ENCODE measurements at places on chromosomes 3 and 15.

GRCh38 chr3:150783316-150783715, 20.3 kb upstream of the SIAH2 start:
- DNase-seq: no peak

DNA sequence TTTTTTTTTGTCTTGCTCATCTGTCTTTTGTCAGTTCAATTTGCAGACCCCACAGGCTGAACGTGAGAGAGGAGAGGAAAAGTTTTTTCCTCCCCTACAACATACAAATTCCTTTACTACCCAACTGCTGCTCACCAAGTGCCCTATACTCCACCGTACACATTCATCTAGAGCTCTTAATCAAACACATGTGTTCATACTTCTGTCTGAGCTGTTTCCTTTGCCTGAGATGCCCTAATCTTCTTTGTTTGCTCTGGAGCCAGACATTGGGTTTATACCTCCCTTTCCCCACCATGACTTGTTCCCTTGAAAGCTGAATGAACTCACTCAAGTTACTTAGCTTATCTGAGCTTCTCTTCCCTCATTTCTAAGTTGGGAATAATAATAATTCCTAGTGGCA, 122.7 kb upstream of the RASGRP1 start:
- no peak for DNase-seq

GRCh38 chr15:77029166-77030047, 34.5 kb downstream of the PSTPIP1 start:
- no peak for DNase-seq

GRCh38 chr3:196868297-196868661, 559 bp downstream of the SENP5 start:
- DNase-seq: no peak

- DNase-seq: no peak
Observed at GRCh38 chr3:195403841-195404408, 38.9 kb downstream of the ACAP2 start.

- no peak for DNase-seq
Observed at GRCh38 chr3:134545818-134546217, 60.0 kb downstream of the CEP63 start.

DNA sequence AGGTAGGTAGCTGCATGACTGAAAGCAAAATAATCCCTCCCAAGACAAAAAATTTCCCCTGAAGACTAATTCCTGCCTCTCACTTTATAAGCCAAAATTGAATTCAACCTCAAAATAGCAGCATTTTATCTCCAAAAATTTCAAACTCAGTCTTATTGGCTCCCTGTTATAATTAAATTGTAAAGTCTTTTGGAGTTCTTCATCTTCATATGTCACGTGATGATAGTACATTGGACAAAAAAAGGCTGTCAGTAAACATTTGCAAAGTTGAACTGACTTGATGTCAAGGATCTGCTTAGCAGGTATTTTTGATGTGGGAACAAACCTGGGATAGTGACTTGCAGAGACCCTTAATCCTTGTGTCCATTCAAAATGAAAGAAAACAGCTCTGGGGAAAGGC, 98.4 kb upstream of the SPRED1 start:
- no peak for DNase-seq

DNA sequence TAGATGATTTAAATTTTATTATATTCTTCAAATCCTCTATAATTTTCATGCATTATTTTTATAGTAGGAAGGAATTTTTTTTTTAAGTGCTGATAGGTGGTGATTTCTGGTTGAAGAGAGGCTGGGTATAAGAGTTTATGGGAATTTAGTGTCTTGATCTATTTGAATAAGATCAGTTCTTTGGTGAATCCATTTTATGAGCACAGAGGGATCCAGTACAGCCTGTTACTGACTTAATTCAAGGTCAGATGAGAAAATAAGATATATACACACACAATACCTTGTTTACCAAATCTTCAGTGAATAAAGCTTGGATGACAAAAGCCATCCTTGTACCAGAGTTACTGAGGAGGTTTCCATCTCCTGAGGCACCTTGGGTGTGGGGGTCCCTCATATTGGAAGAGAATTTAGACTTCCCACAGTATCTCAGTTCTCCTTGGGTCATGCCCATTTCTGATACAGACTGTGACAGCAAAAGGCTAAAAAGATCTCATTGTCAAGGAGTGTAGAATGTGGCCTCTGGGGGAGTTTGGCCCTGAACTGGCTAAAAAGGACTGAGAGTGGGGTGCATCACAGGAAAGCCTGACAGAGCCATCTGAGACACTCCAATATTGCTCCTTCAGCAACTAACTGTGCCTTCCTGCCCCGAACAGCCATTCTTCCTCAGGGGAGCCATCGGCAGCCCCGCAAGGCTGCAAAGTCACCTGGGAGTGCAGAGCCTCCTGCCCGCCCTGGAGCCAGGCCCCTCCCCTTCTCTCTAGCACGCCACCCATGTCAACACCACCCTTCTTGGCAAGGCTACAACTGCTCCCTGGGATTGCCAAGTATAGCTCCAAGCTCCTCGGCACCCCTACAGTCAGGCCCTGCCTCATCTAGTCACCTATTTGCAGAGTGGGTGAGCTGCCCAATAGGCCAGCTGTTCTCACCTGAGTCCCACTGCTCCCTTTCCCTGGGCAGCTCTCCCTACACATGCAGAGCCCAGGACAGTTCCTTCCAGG, 43.1 kb upstream of the HACD2 start:
- DNase-seq: no peak

- DNase-seq: no peak
Observed at GRCh38 chr15:59746777-59747176, 57.7 kb upstream of the BNIP2 start.

- no peak for DNase-seq
Observed at GRCh38 chr15:62932436-62932835, 110.1 kb upstream of the TPM1 start.

DNA sequence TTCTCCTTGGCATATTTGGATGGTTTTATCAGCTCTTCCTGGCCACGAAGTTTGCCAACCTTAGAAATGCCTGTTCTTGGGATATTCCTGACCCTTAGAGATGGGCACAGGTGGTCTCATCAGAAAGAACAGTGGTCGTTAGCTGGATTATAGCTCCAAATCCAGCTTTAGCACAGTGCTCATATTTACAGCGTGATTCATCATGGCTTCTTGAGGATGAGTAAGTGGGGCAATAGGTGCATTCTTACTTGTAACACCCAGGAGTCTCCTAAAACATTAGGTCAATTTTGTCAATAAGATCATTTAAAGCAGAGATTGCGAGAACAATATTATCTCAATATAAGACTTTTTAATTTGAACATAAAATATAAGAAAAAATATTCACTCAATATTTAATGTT, 191.9 kb downstream of the GABRB3 start:
- no peak for DNase-seq

DNA sequence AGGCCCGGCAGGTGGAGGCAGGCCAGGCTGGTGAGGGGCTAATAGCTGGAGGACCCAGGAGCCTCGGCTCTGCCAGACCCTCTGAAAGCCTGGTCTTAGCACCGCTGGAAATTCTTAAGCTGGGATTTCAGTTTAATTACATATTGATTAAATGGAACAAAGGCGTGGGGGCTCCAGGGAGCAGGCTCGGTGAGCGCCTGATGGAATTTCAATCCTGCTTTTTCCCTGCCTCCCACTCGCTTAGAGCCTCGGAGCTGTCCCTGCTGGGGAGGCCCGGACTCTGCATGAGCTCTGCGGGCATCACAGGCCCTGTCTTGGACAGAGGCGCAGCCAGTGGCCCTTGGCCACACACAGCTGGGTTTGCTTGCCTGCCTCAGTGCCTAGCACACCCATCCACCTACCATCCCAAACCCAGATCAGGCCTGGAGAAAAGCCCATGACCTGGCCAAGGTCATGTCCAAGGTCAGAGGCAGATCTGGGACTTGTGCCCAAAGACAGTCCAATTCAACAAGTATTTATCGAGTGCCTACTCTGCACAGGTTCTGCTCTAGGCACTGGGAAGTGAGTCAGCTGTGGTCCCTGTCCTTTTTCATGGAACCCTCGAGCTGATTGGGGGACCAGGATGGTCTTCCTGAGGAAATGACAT, 40.6 kb downstream of the LINGO1 start:
- DNase-seq: no peak

GRCh38 chr15:69896606-69897005, 201.1 kb downstream of the TLE3 start:
- DNase-seq: no peak

DNA sequence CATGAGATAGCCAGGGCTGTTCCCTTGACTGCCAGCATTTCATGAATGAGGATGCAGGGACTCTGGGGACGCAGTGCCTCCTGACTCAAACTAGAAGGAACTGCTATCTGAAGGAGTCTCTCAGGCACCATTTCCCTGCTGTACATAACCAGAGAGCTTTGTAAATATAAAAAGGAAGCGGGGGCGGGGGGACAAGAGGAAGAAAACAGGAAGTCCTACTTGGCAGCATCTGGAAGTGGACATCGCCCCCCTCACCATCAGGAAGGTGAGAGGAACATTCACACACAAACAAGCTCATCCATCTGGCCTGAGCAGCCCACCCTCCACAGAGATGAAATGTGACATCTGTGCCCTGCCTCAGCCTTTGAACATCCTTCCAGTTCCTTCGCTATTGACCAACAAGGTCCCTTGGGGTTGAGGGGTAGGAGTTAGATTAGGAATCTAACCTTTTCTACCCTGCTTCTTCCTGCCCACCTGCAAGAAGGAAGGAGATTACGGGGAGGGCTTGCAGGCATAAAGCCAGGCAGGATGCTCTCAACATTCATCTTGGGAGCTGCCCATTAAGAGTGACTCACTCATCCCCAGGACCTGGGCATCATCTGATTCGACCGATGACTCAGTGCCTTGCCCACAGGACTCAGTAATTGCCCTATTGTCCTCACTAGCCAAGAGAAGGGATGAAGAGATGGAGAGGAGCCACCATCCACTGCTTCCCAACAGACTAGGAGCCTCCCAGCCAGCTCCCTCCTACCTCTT, 31.9 kb downstream of the SH3BP5 start:
- no peak for DNase-seq

- DNase-seq: no peak
Observed at GRCh38 chr3:15286022-15286421, 46.4 kb downstream of the SH3BP5 start.

DNA sequence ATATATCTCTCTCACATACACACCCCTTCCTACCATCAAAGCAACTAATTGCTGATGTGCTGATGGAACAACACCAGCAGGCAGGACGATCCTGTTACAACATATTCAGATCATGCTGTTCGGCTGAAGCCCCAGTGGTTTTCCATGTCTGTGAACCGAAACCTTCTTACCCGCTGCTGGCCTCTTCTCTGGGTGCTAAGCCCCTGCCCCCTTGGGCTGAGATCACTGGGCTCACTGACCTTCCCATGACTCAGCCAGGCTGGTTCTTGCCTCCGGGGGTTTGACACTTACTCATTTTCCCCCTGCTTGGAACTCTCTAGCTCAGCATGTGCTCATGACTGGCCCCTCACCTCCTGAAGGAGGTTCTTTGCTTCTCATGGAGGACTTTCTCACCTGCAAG, 122.0 kb upstream of the RGMA start:
- no peak for DNase-seq

DNA sequence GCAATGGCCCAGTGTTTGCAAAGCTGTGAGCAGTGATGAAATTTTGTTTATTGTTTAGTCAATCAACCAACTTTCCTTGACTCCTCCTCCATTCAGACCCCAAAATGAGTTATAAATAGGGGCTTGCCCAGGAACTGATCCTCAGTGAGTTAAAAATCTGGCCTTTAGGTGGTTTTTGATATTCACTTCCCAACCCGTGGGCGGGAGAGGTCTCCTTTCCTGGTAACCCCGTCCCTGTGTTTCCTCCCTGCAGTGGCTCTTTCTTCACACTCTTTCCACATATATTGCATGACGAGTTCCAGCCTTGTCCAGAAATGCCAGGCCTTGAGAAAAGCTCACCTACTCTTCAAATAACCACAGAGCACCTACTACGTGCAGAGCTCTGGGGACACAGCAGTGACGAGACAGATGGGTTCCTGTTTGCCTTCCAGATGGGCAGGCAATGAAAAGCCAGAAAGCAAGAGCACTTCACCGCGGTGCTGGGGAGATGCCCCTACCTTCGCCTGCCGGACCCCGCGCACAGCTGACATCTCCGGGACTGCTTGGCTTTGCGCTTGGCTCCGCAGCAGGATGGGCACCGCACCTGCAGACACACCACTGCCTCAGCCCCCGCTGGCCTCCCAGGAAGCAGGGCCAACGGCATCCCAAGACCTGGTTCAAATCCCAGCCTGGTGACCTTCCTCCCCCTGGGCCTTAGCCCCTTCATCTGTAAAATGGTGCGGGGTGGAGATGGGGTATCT, 17.2 kb downstream of the SSUH2 start:
- no peak for DNase-seq

GRCh38 chr3:152331018-152331541, 62.4 kb downstream of the MBNL1 start:
- DNase-seq: no peak

- DNase-seq: peak; percentile 52
Observed at GRCh38 chr15:68278595-68279405, 1.3 kb downstream of the FEM1B start.

- DNase-seq: no peak
Observed at GRCh38 chr3:104066658-104067057, 1300.1 kb upstream of the ALCAM start.

- DNase-seq: peak; percentile 92
Observed at GRCh38 chr3:152298393-152299248, 29.9 kb downstream of the MBNL1 start.

DNA sequence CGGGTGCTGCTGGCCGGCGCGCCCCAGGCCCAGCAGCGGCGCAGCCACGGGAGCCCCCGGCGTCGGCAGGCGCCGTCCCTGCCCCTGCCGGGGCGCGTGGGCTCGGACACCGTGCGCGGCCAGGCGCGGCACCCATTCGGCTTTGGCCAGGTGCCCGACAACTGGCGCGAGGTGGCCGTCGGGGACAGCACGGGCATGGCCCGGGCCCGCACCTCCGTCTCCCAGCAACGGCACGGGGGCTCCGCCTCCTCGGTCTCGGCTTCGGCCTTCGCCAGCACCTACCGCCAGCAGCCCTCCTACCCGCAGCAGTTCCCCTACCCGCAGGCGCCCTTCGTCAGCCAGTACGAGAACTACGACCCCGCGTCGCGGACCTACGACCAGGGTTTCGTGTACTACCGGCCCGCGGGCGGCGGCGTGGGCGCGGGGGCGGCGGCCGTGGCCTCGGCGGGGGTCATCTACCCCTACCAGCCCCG, 777 bp downstream of the LOXL1 start:
- peak; percentile 10 for DNase-seq

GRCh38 chr3:72338082-72338941, 509.9 kb downstream of the SHQ1 start:
- no peak for DNase-seq

GRCh38 chr3:99911433-99911832, 93.8 kb downstream of the CMSS1 start:
- DNase-seq: no peak
